ENCODE measurements at places on chromosomes 4 and X.

GRCh38 chr4:139950568-139950967 lies 203.4 kb downstream of the MAML3 start:
- no peak for DNase-seq

GRCh38 chr4:3010577-3010976 lies 47.2 kb downstream of the GRK4 start:
- no peak for DNase-seq

DNA sequence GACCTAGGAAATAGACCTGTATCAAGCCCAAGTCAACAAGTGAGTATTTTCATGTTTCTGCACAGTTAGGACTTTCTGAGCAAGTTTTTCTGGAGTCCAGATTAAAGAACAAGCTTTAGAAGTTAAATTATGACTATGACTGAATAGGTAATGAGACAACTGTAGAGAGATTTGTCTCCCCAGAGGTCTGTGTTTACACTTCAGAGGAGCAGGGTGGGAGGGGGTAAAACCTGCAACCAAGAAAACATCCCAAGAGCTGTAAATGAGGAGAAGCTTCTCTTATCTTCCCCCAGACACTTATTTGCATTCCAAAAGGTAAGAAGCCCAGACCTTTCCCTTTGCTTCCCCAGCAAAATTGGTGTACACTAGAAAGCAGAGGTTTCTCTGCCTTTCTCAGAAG lies 22.1 kb upstream of the CEP135 start:
- no peak for DNase-seq

DNA sequence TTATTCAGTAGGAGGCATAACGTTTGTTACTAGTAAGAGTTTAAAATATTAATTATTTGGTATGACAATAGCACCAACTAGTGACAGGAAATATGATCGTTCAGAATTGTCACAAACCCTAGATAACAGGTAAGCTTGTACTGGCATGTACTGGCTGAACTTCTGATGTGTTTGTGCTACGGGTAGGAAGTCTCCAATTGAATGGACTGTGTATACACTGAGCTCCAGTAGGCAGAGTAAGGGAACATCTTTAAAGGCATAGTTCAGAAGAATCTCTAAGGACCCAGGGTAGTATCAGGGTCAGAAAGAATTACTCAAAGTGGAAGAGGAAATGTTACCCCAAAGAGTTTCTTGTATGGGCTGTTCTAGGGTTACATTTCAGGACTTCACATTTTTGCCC lies 230.4 kb downstream of the EDA2R start:
- peak; percentile 0 for DNase-seq

DNA sequence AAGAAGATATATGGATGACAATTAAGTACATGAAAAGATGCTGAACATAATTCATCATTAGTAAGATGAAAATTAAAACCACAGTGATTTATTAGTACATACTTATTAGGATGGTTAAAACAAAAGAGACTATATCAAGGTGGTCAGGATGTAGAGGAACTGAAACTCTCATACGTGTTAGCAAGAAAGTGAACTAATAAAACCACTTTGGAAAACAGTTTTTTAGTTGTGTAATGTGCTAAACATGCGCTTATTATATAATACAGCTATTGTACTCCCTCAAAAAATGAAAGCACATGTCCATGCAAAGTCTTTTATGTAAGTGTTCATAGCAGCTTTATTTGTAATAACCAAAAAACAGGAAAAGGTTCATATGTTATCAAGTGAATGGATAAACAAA lies 89.9 kb upstream of the KCTD8 start:
- DNase-seq, result no peak

- DNase-seq, result no peak
Observed at GRCh38 chr4:4672402-4672801, 130.6 kb upstream of the STX18 start.

DNA sequence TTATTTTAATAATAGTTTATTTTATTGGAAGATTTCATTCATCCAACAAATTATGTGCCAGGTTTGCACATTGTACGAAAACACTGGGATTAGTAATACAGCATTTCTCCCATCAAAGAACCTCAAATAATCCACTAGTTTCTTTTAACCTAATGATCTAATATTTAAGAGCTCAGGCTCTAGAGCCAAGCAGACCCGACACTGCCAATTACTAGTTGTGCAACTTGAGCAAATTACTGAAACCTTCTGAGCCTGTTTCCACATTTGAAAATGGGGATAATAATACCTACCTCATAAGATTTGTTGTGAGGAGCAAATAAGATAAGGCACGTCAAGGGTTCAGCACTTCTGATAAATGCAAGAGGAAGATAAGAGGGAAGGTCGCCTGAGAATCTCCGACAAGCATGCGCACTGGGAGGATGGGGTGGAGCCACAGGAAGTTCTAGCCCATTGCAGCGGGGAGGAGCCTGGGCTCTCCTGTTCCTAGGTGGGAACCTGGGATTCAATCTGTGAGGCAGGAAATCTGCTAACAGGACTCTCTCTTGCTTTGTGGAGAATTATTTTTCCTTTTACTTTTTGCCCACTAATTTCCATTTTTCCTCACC lies 141.5 kb upstream of the SMAD1 start:
- DNase-seq, result no peak

GRCh38 chr4:171676555-171677215 lies 136.5 kb upstream of the GALNTL6 start:
- no peak for DNase-seq

DNA sequence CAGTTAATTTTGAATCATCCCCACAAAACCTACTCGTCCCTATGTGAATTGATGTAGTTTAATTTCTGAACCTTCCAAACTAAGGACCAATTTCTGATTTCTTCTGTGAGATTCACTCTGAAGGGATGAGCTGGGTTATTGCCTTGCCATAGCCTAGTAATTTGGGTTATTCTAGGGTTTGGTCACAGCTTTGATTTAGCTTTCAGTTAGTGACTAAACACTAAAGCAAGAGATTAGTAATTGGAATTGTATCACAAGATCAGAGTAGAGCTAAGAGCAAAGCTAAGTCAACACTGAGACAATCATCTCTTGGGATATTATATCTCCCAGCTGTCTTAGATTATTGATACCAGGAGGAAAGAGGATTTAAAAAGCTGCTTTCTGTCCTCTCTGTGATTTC lies 588.0 kb downstream of the CCSER1 start:
- no peak for DNase-seq

DNA sequence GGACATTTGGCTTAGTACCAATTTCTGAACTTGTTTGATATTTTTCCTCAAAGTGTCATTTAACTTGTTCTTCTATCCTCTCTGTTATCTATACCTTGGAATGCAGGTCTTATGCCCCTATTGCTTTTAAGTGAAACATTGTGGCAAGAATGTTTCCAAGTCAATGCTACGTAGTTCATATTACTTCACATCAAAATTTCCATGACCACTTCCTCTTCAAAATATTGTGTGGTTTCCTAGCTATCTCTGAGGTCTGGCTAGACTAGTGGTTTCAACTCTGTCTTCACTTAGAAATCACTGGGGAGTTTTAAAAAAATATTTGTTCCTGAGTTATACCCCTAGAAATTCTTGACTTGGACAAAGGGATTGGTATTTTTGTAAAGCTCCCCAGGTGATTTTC lies 20.2 kb upstream of the RASGEF1B start:
- peak; percentile 86 for DNase-seq

DNA sequence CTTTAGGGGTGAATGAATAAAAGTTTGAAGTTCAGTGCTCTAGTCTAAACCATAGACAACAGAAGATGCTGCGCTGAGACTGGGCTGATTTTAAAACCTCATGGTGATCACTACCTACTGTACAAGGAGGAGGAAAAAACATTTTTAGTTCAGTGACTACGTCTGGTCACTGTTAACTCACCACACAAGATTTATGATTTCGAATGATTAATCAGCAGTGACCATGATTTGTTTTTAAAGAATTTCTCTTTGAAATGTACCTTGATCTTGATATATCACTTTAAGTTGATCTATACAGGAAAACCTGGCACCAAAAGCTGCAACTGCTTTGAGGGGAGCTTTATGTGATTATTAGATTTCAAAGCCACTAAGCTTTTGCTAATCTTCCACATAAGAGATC lies 286.3 kb downstream of the PDGFC start:
- no peak for DNase-seq

- DNase-seq, result no peak
Observed at GRCh38 chr4:185904381-185904780, 92.4 kb upstream of the SORBS2 start.

- DNase-seq, result no peak
Observed at GRCh38 chr4:98614662-98615061, 43.7 kb downstream of the TSPAN5 start.

DNA sequence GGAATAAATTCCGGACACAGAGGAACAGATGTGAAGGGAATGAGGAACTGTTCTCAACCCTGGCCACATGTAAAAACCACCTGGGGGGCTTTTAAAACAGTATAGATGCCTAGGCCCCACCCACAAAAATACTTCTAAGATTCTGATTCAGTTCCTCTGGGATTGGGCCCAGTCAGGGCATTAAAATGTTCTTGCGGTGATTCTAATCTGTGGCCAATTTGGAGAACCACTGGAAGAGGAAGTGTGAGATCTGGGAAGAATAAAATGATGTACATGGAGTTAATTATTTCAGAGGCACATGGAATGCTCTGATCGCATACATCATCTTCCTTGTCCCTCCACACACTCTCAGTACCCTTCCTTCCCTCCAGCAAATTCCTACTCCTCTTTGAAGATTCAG lies 192.2 kb downstream of the APBB2 start:
- no peak for DNase-seq

- DNase-seq, result no peak
Observed at GRCh38 chr4:175035905-175036304, 117.7 kb downstream of the ADAM29 start.

DNA sequence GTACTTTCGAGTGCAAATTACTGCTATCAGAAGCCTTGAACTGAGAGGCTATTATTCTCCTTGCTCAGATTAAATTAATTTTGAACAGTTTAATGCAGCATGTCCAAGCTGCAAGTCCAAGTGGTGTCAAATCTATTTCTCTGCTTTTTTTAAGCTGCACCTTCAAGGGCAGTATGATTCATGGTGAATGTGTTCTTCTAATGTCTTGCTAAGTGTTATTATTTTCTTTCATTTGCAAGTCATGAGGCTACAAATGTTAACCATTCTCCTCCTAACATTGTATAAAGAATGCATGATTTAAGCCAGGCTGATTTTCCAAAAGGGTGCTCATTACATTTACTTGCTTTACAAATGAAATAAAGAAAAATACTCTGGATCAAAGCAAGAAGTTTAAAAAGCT lies 200.4 kb downstream of the TEX13C start:
- no peak for DNase-seq

DNA sequence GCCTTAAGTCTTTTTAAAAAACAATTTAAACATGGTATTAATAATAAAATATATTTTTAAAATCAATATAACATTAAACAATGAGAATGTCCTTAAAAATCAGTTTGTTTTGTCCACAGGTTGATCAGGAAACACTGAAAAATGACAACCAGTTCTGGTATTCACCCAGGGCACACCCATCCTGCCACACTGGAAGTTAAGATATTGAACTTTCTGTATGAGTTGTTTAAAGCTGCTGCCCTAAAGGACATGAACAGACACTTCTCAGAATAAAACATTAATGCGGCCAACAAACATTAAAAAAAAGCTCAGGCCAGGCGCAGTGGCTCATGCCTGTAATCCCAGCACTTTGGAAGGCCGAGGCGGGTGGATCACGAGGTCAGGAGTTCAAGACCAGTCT lies 15.0 kb upstream of the HOPX start:
- no peak for DNase-seq

GRCh38 chr4:142405021-142405694 lies 440.9 kb downstream of the INPP4B start:
- peak; percentile 65 for DNase-seq

DNA sequence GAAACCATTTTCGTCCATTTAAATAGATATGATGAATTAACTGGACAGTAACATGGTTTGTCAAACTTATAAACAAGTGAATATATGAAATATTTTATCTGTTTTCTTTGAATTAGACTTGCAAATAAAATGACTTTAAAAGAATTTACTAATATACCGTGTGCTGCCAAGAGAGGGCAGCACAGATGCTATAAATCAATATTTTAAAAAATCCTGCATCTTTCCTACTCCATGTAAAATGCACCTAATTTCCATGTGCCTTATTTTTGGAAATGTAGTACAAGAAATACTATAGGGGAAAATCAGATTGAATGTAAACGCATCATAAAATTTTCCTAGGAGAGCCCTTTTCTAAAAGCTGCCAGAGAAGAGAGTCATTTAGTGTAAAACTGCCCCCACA lies 62.2 kb downstream of the PRKX start:
- DNase-seq, result peak; percentile 17

- no peak for DNase-seq
Observed at GRCh38 chr4:150150629-150151062, 72.4 kb downstream of the DCLK2 start.

DNA sequence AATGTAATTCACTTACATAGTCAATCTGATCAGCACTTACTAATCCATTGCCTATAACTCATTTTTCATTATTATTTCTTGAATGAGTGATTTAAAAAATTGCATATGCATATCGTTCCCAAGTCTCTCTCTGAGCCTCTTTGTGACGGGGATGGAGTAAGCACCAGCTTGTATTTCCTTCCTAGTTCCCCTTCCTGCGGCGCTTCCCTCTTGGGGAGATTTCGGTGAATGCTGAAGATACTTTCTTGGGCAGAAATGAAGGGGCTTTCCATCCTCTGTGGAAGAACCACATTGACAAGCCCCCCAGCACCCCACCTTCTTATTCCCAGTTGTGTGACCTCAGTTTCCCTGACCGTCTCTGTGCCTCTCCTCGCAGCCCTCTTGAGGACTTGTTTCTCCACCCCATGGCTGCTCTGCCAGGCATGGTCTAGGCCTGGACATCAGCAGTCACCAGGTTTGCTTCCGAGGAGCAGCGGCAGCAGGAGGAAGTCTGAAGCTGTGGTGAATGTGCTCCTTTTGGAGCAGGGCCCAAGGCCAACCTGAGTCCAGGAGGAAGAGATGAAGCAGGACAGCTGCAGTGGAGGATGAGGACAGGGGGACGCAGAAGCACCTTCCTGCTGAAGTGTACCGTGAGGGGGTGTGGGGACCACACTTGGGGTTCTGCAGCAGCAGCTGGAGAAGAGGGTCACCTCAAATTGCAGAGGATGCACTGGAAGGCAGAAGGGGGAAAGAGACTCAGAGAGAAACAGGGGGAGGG lies 124.9 kb downstream of the IRF2 start:
- DNase-seq, result no peak

DNA sequence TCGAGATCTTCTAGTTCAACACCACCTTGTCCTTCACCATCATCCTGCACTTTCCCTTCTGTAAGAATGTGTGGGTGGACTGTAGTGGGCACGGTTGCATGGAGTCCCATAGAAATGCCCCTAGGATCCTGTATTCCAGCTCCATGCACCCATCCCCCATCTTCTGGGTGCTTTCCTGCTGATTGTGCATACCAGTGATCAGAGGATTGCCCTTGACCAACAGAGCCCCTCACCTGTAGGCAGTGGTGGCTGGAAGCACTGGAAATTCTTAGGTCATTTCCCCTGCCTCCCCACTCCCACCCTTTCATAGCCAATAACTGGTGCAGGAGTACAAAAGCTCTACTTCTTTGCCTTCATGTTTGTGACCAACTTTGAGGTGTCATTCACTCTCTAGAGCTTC lies 213.4 kb upstream of the ARSJ start:
- DNase-seq, result no peak

GRCh38 chr4:139606579-139607501 lies 50.8 kb upstream of the SETD7 start:
- no peak for DNase-seq

Data from CD4-positive, alpha-beta T cell treated with Interleukin-4 for 4 hours (primary cell).